Cortex of kidney (tissue), 1 donor: ENCODE measurements at places on chromosomes 2 and 18.

- no peak for DNase-seq
These were observed 71.4 kb downstream of the STRADB start for GRCh38 chr2:201522965-201523364.

GRCh38 chr2:85324639-85325465 lies 2.9 kb downstream of the TGOLN2 start:
- no peak for DNase-seq

GRCh38 chr2:47704287-47704686 lies 78.7 kb upstream of the MSH6 start:
- no peak for DNase-seq

- no peak for DNase-seq
These were observed 150.6 kb downstream of the HRH4 start for GRCh38 chr18:24611075-24611474.

DNA sequence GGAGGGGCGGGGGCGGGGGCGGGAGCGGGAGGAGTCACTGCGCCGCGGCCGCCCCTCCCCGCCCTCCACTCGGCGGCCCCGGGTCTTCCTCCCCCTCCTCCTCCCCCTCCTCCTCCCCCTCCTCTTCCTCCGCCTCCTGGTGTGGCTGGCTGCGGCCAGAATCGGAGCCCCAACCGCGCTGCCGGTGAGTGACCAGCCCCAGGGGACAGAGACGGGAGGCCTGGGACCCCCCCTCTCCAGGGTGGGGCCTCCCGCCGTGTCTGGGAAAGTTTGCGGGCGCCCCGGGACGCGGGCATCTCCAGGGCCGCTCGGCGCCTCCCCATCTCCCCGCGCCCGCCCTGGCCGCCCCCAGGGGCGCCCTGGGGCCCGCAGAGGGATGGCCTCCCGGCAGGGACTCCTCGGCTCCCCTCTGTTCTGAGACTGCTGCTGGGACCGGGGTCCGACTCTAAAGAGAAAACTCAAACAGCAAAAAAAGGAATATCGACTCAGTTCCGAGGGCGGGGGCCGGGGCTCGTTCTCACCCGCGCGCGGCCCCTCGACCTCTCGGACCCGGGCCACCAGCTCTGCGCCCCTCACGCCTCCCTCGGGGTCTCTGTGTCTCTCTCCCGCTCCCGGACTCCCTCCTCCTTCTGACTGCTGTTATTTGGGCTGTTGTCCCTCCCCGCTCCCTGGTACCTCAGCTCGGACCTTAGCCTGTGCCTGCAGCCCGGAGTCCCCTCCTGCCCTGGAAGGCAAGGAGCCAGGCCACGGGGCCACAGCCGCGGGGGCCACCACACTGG lies at the start of gene STON1:
STON1 (plus strand) TSS at position 122 of the 779 bp plus-strand sequence. CDS start 50,480 bp downstream, outside the sequence.
- DNase-seq: no peak

- DNase-seq: no peak
These were observed 1663.6 kb downstream of the SUCLG1 start for GRCh38 chr2:82795446-82795845.

- DNase-seq: no peak
These were observed 135.3 kb downstream of the MAIP1 start for GRCh38 chr2:200090683-200091082.

- DNase-seq: no peak
These were observed 3.6 kb upstream of the PTPN18 start for GRCh38 chr2:130352237-130352636.

DNA sequence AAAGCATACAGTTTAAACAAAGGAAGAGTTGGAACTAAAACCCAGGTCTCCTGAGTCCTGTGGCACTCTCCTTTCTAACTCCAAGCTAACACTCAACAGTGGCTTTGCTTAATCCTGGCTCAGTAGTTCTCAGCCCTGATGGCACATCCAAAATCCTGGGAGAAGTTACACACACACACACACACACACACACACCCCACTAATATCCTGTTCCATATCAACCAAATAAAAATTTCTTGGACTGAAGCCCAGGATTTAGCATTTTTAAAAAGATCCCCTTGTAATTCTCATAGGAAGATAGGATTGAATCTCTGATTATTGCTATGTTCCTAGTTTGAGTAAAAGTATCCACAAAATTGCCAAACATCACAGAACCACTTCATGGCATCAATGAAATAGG lies 136.1 kb upstream of the RIOK3 start:
- DNase-seq: no peak

DNA sequence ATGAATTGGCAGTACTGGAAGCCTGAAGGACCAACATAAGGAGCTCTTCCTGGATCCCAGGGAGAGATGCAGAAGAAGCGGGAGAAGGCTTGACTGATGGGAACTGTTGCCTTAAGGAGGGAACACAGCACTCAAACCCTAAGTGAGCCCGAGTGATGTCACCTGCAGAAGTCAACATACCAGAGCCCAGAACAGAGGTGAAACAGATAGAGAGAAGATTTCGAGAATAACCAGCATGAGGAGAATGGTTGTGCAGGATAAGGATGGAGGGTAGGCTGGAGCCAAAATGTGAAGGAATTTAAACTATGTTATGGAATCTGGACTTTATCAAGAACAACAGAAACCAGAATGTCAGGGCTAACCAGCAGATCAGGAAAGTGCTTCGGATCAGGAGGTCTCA lies 463.1 kb upstream of the DDX18 start:
- no peak for DNase-seq

DNA sequence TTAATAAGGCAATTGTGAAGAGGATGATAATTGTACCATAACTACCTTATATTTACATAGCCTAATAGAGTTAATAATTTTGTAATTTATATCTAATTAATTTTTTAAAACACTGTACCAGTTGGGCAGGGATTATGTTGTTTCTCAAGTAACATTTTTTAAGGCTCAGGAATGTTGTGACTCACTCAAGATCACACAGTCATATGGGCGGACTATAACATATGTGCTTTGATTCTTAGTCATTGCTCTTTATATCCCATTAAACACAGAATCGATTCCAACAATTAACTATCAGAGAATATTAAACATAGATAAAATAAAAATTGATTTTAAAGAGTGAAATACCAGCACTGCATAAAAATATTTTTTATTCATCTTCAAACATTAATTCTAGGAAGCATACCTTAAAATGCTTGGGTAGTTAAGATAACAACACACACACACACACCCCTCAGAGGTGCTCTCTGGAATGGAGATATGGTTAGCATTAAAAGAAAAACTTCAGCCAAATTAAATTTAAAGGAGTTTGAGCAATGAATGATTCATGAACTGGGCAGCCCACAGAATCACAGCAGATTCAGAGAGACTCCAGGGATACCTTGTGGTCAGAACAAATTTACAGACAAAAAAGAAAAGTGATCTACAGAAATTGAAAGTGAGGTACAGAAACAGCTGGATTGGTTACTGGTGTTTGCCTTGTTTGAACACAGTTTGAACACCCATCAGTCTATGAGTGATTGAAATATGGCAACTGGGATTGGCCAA lies 869.4 kb upstream of the ID2 start:
- no peak for DNase-seq

DNA sequence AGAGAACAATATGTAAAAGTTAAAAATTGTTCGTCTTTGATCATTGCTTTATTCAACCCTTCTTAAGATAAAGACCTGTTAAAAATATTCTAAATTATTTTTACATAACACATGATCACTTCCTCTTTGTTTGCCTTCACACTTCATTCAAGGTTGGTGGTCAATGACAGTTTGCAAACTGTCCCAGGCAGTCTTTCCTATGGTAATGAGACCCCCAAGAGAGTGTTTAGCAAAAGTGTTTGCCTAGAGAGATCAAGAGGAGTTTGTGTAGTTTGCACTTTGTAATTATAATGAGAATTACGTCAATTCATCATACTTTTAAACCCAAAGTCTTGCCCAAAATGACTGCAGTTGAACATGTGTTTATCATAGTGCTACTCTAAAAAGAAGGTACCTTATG lies 77.2 kb upstream of the ABCA12 start:
- no peak for DNase-seq

DNA sequence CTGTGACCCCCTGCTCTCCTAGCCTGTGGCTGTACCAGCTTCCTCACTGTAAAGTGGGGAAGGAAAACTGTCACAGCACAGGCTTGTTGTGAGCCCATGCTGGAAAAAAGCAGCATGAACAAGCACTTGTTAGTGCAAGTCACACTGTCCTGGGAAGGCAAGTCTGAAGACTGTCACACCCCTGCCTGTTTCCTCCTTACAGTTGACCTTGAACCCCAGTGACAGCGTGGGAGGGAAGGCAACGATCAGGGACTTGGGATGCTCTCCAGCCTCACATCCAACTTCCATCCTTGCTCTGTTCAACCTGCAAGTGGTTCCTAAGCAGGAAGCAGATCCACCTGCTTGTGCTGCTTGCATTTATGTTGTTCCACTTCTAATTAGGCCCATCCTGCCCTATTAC lies 311.3 kb upstream of the KLHL29 start:
- DNase-seq: no peak

GRCh38 chr2:224528171-224528570 lies 57.0 kb downstream of the CUL3 start:
- no peak for DNase-seq

GRCh38 chr18:46048641-46049040 lies 23.4 kb downstream of the PSTPIP2 start:
- no peak for DNase-seq

DNA sequence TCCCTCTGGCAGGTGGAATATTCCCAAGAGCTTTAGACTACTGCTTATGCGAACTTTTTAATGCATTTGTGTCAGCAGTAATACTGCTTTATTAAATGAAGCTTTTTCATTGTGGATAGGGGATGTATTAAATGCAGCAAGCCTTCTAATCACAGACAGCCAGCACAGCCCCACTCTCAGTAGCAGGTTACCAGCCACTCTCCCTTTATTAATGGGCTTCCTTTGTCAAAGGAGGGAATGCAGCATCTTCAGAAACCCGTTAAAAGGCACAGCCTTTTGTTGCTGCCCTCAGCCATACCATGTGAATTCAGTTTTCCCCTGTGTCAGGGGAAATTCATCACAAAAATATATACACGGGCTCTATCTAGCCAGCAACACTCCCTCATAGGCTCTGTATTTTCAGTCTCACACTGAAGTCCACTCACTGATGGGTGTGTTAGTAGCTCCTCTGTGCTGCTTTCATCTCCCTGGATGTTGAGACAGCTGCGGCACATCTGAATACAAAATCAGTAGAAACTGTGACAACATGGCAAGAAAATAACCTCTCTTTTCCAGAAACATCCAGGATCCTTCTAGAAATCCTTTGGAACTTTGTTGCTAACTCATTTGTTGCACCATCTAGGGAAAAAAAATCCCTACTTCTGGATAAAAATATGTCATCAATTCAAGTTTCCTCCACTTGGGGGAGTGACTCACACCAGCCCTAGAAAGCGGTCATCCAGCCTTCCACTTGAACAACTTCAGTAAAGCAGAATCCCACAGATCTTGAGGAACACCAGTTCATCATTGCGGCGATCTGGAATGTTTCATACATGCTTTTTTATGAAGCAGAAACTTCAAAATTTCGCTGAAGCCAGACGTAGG lies 48.4 kb downstream of the LRRTM1 start:
- DNase-seq: no peak

- DNase-seq: no peak
These were observed 82.8 kb downstream of the SLC25A12 start for GRCh38 chr2:171811245-171811628.

DNA sequence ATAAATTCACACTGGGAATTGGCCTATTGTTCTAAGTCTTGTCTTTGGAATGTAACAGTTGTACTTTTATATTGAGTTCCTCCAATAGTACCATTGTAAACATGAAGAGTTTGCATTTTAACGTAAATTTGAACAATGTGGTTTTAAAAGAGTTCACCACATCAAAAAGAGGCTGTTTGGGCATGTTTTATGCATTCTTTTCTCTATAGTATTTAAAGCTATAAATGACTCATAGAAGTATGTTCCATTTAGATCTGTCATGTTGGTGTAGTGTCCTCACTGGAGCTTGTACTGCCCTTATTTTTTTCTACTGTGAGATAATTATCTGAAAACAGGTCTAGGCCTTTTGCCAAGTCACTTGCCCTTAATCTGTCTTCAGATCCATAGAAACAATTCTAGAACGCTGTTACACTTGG lies 141.9 kb downstream of the RHBDD1 start:
- DNase-seq: no peak

DNA sequence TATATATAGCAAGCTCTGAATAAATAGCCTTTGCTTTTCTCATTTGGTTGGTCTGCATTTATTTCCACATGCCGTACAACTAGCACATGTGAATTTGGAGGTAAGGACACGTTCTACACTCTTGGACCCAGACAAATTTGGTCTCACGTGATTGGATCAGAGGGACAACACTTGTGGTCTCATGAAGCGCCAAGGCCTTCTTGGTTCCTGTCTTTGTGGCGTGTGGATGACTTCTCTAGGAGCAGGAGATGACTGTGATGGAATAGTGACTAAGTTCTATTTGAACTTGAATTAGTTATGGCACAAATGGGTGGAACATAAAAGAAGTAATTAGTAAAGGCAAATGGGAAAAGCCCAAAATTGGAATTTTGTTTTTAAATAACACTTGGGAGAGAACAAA lies 206.9 kb downstream of the BCL2 start:
- DNase-seq: no peak

DNA sequence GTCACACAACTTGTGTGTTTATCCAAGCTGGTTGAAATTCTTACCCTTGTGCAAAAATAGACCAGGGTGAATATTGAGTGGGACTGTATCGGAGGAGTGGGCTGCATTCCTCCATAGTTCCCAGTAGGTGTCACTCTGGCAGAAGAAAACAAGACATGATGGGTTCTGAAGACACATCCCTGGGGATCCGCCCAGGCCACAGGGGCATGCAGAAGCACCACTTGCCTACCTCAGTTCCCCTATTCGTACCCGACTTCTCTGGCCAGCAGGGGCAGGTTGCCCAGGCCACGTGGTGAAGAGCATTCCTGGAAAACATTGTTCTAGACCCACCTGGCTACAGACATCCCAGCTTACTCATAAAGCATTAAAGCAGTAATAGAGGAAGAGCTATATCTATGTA lies 168.2 kb downstream of the FAM210A start:
- DNase-seq: no peak

GRCh38 chr18:79826966-79827365 lies 29.2 kb downstream of the KCNG2 start:
- DNase-seq: no peak

DNA sequence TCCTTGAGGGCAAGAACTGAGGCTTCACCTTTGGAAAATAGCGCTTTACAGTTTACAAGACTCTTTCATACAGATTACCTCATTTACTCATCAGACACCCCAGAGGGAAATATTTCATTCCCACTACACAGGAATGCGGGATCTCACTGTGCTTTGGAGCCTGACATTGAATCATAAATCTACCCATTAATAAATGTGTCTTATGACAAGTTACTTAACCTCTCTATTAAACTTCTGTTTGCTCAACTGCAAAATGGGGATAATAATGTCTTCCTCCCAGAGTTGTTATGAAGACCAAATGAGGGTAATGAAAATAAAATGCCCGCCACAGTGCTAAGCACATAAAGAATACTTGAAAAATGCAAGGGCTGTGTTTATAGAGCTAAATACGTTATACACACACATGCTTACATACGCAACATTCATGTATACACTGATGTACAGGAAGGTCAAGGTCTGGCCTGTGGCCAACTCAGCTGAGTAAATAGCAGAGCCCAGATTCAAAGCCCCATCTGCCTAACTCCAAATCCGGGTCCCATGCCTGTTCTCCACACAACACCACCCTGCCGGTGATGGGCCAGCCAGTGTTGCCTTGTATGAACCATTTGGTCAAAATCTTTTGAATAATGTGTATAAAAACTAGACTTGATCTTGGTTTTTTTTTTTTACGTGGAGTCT lies 77.8 kb upstream of the STPG4 start:
- DNase-seq: no peak

GRCh38 chr18:57716549-57716948 lies 86.6 kb downstream of the ATP8B1 start:
- no peak for DNase-seq

- DNase-seq: no peak
These were observed 61.4 kb upstream of the TUBA3E start for GRCh38 chr2:130259594-130259993.

GRCh38 chr2:227724394-227725039 lies at the start of gene SCYGR6:
TSS of gene SCYGR6 (minus strand) at chr2:227724757. CDS start at chr2:227724757, 0 bp downstream.
- no peak for DNase-seq
